Parietal lobe (tissue), 2 donors: ENCODE measurements at places on chromosomes 2 and 18. TPM values are rescaled to one million over a fixed set of nuclear protein-coding genes. Genes with fewer than 3 reads are reported as not detected.

SLC30A3 gene
- total RNA-seq, result 0.31 TPM

TUBA3E gene
- total RNA-seq, result not detected

CAPN14 gene
- 4.1 TPM for total RNA-seq

CPLX4 gene
- not detected for total RNA-seq
